Lower lobe of right lung (tissue), 2 donors: ENCODE measurements at places on chromosomes 1 and 21. TPM values are rescaled to one million over a fixed set of nuclear protein-coding genes. Genes with fewer than 3 reads are reported as not detected.

DNA sequence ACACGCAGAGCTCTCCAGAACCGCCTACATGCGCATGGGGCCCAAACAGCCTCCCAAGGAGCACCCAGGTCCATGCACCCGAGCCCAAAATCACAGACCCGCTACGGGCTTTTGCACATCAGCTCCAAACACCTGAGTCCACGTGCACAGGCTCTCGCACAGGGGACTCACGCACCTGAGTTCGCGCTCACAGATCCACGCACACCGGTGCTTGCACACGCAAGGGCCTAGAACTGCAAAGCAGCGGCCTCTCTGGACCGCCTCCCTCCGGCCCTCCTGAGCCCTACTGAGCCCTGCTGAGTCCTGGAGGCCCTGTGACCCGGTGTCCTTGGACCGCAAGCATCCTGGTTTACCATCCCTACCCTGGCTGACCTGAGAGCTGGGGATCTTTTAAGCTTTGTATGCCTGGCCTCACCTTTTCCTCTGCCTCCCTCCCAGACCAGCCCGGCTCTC is 8.3 kb downstream of the OLIG2 start:
- no peak for DNase-seq

DNA sequence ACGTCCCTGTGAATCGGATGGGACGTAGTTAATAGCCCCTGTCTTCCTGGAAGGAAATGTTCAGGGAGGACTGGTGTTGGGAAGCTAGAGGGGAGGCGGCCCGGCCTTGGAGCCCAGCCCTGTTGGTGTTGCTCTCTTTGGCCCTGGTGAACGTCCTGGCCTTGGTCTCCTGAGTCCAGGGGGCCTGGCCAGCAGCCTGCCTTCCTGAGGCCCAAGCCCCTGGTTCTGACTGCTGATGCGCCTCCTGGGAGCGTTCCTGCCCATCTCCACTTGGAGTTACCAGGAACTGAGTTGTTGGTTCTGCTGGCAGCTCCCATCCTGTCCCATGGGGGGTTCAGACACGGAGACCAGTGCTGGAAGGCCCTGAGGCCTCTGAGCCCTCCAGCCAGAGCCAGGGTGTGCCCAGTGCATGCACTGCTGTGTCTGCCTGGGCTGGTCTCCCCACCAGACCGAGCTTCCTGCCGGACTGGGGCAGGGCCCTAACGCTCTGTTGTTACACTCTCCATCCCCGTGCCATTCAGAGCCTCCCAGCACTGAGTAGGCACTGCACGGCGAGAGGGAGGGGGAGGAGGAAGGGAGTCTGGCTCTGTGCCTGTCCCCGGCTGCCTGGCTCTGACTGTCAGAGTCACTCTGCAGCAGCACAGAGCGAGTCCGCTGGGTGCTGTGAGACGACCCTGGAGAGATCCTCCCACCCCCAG is 382.5 kb upstream of the VAMP3 start:
- no peak for DNase-seq

GRCh38 chr21:25561668-25562641 is 45.3 kb downstream of the MRPL39 start:
- DNase-seq, result peak; percentile 81

Gene VHLL
- not detected for total RNA-seq

GRCh38 chr1:13570924-13571323 is 12.7 kb upstream of the PDPN start:
- DNase-seq, result no peak

Gene LRIG2
- total RNA-seq, result 15.0 TPM

DNA sequence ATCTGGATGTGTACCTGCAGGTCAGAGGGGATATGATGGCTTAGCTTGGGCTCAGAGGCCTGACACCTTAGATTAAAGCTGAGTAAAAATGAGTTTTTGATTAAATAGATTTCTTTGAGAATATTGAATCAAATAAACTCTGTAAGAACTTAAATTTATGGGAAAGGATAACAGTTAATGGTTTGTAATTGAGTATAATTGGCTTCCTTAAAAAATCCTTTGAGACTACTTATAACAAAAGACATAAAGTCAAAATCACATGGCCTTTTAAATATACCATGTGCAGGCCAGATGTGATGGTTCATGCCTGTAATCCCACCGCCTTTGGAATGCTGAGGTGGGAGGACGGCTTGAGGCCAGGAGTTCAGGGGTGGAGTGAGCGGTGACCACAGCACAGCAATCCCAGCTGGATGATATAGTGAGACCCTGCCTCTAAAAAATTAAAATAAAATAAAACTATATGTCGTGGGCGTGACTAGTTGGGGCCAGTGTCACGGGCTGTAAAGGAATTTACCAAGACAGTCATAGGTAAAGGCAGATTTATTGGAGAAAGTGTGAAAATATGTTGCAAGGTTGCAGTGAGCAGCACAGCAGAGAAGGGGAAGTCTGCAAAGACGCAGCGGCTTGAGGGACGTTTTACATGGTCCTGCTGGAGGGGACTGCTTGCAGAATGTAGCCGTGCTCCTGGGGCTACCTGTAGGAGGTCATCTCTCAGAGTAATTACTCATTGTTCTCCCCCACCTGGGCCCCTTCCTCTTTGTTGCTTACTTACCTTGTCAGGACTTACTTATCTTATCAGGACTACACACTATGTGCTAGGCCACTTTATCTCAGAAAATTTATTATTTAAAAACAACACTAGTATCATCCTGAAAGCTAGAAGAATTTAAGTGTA is 122.3 kb downstream of the ZMYM4 start:
- DNase-seq, result no peak

Gene AKNAD1
- 1.3 TPM for total RNA-seq

GRCh38 chr1:112548547-112548946 is 39.8 kb downstream of the WNT2B start:
- DNase-seq, result no peak
